ENCODE measurements at places on chromosomes 6 and 20. TPM values are rescaled to one million over a fixed set of nuclear protein-coding genes. Genes with fewer than 3 reads are reported as not detected.

GRCh38 chr6:170439366-170440361 is 113.4 kb downstream of the PSMB1 start:
- no peak for DNase-seq

DNA sequence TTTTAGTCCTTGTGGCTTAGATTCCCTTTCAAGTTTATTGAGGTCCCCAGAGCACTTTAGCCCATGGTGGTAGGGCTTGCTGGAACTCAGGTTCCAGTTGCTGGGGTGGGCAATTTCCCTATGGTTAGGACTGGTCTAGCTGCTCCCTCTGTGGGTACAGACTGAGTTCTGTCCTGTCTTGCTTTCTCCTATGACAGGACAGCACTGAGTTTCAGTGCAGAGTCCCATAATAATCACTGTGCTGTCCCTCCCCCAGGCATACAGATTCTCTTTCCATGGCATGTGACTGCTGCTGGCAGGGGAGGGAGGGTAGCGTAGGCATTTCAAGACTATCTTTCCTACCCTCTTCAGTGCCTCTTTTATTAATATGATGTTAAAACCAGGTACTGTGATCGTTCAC is 17.1 kb upstream of the ERVFRD-1 start:
- no peak for DNase-seq

DNA sequence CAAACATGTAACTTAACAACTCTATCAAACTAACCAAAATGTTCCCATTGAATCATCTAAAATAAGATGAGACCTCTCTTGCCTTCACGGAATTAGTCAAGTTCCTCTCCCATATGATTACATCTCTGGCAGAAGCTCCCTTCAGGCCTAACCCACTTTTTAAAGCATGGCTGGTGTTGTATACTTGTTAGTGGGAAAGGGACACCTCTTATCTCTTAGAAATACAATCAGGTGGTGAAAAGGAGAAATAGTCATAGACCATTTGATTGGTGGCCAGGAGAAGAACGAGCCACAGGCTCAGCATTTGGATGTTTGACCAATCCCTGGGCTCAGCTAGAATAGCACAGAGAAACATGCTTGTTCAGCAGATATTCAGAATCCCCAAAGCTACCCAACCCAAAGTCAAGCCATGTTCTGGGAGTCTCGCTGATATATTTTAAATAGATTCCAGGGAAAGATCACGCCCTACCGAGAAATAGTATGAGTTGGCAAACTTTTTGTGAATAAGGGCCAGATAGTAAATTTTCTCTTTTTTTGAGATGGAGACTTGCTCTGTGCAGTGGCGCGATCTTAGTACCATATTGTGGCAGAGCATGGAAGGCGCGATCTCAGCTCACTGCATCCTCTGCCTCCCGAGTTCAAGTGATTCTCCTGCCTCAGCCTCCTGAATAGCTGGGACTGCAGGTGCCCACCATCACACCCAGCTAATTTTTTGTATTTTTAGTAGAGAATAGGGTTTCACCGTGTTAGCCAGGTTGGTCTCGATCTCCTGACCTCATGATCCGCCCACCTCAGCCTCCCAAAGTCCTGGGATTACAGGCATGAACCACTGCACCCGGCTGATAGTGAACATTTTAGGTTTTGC is 126.3 kb upstream of the MYLIP start:
- no peak for DNase-seq

DNA sequence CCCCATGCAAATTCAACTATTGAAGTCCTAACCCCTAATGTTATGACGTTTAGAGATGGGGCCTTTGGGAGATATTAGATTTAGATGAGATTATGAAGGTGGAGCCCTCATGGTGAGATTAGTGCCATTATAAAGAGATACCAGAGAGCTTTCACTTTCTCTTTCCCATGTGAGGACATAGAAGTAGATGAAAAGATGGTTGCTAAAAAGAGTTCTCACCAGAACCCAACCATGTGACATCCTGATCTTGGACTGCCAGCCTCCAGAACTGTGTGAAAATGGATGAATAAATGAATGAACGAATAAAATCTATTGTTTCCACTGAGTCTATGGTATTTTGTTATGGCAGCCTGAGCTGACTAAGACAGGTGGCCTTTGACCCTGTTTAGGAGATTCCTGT is 50.6 kb upstream of the FBXO30 start:
- DNase-seq: peak; percentile 19

- no peak for DNase-seq
Observed at GRCh38 chr20:3032624-3033023, 10.8 kb upstream of the GNRH2 start.

DNA sequence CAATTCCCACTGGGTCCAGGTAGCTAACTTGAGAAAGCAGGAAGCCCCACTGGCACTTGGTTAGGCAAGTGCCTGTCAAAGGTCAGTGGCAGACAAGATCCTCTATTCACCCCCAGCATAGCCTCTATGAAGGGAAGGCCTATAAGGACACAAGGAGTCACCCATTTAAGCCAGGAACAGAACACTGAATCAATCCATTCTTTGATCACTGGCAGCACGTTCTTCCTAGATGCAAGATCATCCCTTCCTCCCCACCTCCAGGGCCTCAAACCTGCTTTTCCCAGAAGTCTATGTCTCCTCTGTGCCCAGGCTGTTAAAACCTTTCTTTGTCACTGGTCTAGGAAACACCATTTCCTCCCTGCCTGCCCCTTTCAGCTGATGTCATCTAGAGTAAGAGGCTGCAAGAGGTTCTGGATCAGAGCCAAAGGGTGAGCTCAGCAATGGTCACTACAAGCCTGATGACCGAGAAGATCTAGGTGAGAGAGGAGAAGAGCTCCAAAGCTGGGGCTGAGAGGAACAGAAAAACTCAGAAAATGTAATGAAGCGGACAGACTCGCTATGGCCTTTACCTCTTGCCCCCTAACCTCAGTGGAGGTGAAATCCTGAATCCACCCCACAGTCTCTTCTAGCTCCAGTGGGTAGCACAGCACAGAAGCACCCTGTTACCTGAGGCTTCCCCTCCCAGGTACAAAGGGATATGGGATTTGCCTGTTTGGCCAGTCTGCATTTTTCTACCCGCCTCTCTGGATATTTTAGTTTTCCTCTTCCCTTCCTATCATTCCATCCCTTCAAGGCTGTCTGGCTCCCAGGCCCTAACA is 1.8 kb downstream of the GTPBP2 start:
- no peak for DNase-seq

DNA sequence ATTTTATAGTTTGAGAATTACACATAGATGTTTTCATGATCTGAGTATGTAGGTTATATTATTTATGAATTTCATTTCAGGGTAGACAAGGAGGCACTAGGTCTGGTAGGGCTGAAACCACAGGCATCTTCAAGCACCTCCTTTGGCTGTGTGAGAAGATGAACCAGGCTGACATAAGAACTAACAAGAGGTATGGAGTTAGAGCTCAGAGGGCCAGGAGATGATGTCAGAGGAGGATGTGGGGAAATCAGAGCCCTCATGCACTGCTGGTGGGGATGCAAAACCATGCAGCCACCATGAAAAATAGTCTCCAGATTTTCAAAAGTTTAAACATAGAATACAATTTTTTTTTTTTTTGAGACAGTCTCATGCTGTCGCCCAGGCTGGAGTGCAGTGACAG is 13.6 kb upstream of the RIPOR3 start:
- no peak for DNase-seq

GRCh38 chr6:44253307-44254101 is 3.8 kb downstream of the SLC35B2 start:
- DNase-seq: peak; percentile 67

DNA sequence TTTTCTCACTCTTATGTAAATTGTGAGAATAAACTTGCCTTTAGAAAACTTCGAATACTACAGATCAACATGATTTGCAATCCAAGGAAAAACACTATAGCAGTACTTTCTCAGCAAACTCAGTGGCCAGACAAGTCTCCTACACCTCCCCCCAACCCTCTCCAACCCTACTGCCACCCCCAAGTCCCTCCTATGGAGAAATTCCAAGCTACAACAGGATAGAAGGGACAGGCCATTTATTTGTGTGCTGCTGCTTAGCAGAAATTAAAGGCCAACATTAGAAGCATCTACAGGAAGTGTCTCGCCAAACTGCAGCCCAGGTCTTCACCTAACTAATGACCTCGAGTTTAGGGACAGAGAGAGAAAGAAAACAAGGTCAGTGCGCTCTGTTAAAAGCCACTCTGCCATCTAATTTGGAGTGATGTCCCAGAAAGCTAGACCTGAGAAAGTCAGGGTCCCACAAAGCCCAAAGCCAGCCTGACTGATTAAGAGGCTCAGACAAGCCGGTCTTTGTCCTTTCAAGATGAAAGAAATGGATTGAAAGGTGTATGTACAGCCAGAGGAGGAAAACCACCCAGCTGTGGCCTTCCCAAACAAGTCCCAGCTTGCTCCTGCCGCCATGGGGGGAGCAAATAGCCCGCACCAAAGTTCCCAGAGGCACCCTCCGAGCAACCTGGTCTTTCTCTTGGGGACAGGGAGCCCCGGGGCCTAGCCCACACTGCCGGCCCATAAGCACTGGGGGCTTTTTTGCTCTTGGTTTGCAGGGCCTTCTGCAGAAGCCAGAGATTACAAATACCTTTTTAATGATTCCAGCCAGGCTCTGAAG is 3.4 kb downstream of the BMP7 start:
- peak; percentile 69 for DNase-seq

DNA sequence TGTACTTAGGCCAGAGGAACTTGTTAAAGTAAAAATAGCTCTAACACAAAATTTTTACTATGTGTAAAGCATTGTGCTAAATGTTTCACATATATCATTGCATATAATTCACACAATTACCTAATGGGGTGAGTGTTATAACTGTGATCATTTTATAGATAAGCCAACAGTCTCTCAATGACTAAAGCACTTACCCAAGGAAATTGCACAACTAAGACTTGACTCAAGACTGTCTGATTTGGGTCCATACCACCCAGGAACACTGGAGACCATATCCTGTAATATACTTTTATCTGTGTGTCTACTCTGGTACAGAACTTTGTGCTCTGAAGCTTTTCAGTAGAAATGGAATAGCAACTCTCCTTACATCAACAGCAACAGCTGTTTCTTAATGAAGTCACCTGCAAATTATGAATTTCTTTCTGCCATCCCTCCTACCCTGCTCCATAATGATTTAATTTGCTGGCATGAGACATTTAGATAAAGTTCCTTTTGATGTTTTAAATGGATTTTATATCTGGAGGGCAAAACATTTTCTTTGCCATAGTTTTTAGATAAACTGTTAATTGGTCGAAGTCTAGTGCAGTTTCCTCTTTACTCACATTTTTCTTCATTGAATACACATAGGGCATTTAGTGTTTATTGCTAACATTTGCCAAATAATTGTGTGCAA is 47.5 kb downstream of the TSPYL4 start:
- DNase-seq: no peak

DNA sequence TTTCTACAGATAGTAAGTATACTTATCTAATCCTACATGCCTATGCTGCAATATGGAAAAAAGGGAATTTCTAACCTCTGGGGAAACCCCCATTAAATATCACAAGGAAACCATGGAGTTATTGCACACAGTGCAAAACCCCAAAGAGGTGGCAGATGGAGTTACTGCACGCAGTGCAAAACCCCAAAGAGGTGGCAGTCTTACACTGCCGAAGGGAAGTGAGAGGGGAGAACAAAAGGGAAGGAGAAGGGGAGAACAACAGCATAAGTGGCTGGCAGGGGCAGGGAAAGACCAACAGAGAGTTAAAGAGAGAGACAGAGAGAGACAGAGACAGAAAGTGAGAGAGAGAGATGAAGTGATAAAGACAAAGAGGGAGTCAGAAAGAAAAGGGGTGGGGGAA is 43.8 kb upstream of the EIF2S2 start:
- DNase-seq: no peak

DNA sequence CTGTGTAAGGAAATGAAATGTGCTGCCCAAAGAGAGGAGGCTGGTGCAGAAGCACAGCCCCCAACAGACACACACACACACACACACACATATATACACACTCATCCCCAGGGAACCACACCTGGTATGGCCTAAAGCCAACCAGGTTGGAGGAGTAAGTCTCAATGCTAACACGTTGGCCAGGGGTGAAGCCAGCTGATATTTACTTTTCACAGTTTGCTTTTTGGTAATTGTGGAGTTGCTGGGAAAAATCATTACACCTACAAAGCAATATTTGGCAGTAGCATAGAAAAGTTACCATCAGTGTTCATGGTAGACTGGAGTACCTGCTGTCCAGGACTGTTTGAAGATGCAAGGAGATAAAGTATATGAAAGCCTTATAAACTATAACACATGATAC is 50.3 kb upstream of the NAA20 start:
- DNase-seq: no peak

DNA sequence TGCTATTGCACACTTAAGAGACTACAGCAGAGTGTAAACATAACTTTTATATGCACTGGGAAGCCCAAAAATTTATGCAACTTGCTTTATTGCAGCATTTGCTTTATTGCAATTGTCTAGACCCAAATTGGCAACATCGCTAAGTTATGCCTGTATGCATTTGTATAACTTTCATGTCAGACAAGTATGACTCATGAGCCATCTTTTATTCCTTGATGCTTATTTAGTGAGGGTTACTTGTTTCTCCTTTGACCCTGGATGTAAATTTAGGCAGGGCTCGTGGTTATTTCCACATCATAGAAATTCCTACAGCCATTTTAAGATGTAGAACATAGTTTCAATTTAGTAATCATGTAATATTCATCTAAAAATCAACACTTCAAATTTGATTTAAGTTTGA is 130.3 kb upstream of the LY86 start:
- DNase-seq: no peak

CNKSR3 gene
- total RNA-seq: 9.9 TPM

CLIC1 gene
- 307 TPM for total RNA-seq

ADGRF5 gene
- total RNA-seq: not detected

MYCT1 gene
- total RNA-seq: not detected

FAM217A gene
- not detected for total RNA-seq
